ENCODE measurements at places on chromosomes 4 and X.

DNA sequence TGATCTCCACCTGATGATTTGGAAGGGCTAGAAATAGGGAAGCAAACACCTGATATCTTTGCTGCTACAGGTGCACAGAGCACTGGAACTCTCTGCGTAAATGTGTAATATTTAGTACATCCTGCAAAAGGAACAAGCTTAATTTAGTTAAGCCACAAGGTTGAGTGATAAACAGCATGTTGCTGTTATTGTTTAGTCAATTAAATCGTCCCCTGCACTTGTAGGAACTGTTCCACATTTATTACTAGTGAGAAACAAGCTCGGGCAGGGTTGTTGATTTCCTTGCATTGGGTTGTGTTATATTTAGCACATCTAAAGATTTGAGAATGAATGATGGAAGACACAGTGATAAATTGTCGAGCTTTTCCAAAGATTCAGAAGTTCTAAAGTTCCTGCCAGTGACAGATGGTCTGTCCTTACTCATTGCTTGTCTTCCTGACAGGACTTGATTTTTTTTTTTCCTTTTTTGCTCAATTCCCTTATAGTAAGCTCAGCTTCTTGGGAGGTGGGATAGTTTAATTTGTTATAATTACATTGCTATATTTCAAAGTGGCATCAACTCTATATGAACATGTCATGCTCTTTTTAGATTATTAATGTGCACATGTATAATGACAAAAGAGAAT lies 627.0 kb upstream of the ATOH1 start:
- no peak for DNase-seq

GRCh38 chr4:160370046-160370445 lies 1267.2 kb downstream of the RAPGEF2 start:
- DNase-seq = no peak

DNA sequence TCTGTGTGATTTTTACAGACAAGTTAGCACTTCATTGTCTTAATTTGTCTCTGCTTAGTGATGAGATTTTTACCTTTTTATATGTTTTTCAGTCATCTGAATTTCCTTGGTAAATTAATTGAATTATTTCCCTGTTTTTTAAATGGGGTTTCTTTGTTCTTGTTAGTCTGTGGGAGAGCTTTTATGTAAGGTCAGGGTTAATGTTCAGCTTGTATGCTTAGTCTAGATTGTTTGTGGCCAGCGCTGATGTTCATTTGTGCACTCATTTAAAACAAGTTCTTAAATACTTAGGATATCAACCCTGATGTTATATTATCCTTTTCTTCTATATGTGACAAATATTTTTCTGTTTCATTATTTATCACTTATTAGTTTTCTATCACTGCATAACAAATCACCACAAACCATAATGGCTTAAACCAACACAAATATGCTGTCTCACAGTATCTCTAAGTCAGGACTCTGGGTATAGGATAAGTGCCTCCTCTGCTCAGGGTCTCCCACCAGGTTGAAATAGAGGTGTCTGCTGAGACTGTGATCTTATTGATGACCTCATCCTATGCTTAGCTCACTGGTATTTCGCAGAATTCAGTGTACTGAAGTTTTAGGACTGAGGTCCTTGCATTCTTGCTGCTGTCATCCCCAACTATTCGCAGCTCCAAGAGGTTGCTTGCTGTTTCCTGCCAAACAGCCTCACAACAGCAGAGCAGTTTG lies 53.2 kb downstream of the ATP10D start:
- no peak for DNase-seq

- no peak for DNase-seq
Observed at GRCh38 chr4:140095694-140096482, 58.1 kb downstream of the MAML3 start.

DNA sequence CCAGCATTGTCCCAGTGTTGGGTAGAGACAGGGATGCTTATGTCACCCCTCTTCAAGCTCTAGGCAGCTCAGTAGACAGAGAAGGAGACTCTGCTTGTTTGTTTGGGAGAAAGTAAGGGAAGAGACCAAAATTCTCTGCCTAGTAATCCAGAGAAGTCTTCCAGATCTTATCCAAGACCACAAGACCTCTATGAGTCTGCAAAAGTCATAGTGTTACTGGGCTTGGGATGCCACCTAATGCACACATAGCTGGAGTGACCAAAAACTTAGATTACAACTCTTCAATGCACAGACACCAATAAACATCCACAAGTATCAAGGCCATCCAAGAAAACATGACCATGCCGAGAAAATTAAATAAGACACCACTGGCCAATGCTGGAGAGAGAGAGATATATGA lies 205.5 kb downstream of the UNC5C start:
- no peak for DNase-seq

DNA sequence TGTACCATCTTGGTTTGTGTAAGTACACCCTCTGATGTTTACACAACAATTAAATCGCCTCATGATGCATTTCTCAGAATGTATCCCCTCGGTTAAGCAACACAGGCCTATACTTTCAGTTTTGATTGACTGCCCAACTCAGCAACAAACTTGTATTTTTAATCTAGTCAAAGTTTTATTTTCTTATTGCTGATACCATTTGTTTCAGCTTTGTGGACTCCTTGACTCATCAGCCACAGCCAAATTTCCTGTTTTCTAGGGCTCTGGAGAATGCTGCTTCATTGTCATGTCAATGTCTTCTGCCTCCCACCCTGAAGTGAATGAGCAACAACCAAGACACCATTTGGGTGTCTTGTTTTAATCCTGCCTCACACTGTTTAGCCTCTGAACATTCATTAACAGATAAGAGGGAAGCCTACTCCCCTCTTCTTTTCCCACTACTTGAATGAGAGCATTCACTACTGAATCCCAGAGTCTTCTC lies 14.0 kb downstream of the BBS12 start:
- DNase-seq = no peak

- no peak for DNase-seq
Observed at GRCh38 chrX:153885208-153885787, 675 bp downstream of the L1CAM start.

GRCh38 chrX:74343343-74344279 lies 39.6 kb downstream of the ZCCHC13 start:
- peak; percentile 25 for DNase-seq

DNA sequence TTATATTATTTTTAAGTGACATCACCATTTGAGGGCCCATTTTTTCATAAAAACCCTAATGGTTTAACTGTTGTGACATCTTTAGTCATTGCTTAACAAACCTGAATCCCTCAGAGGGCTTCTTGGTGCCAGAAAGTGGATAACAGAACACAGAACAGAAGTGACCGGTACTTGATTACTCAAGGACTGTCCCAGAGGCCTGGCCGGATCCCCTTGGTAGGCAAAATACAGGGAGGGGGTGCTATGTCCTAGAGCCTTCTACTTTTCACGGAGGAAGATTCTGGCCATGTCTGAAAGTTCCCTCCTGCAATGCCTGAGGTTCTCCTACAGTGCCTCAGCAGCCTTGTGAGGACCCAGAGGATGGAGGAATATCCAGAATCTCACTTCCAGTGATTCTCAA lies 94.3 kb upstream of the DCLK2 start:
- no peak for DNase-seq

- no peak for DNase-seq
Observed at GRCh38 chr4:16667464-16667863, 231.0 kb downstream of the LDB2 start.

DNA sequence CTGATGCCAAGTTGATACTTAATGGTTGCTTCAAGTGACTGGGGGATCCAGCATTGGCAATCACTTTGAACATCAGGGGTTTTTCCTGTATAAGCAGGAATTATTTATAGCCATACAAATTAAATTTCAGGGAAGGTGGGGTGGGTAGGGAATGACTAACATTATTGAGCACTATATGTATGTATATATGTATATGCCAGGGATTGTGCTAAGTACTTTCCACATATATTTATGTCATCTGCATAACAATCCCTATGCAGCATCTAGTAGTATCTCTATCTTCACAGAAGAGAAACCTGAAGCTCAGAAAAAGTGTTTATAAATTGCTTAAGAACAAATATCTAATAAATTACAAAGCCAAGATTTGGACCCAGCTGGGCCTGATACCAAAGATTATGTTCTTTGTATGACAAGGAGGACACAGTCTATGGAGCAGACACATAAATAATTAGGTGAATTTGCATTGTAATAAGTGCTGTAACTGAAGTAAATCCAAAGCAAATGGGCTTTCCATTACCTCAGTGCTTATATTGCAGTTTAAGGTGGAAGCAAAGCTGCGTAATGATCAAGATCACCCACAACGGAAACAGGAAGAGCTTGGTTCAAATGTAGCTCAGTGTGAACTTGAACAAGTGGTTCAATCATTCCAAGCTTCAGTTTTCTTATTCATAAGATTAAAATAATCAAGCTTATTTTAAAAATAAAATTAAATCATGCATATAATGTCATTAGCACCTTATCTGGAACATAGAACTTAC lies 18.9 kb upstream of the RASGEF1B start:
- no peak for DNase-seq

DNA sequence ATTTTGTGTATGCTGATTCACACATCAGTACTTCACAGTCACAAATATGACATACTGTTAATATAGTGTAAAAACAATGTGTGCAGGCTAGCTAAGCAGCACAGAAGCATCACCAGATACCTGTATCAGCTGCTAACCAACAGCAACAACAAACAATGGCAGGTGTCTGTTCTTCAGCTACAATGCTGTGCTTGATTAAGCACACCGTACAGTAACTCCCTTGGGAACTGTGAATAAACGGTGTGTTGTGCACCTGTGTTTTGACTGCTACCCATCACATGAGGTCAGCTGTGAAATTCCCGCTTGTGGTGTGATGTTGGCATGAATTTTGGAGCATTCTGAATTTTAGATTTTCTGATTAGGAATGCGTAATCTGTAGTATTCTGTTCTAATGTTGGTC lies 379.7 kb upstream of the FAT1 start:
- DNase-seq = no peak

- DNase-seq = no peak
Observed at GRCh38 chr4:26034849-26035248, 120.8 kb downstream of the SMIM20 start.

- no peak for DNase-seq
Observed at GRCh38 chrX:106726485-106727437, at the start of gene RNF128. Gene RNF128 (plus strand): TSS chrX:106726701. CDS start chrX:106726914, 213 bp downstream.

DNA sequence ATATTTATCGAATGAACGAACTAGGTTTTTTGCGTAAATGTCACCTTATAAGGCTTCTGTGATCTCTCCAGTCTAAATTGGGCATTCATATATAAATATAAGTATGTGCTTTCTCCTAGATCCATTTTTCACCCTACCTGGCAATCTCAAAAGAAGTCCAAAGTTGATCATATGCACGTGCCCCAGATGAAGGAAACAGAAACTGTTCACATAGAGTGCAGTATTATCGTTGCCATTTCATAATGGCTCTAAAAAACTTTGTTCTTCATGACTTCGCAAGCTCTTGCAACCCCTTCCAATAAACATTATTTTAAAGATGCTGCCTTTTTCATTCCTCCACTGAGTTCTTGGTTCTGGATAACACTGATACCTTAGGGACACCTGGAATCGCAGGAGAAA lies 708 bp downstream of the INTS12 start:
- DNase-seq = no peak

DNA sequence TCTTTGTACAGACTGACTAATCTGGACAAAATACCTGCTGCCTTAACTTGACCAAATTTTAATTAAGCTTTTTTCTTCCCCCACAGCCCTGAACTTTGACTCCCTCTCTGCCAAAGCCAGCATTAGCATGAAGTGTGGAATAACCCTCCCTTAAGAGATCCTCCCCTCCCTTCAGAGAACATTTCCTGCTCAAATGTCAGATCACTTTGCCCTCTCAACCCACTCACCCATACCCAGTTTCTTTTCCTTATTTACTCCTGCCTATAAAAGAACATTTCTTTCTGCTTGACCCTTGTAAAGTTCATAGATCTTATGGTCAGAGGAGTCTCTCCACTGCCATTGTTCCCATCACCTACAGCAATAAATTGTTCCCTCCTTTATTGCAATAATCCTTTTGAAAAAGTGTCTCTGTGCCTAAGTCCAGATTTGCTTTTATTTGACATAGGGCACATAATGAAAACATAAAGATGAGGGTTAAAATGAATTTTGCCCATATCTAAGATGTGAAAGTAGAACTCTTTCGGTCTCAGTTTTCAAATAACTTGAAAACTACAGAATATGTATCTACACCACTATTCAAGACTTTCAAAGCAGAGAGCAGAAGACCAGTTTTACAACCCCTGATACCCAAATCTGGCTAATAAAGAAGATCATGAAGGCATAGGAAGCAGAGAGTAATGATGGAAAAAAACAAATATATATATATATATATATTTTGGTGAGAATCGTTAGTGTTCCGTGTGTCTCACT lies 289.7 kb upstream of the ANXA10 start:
- DNase-seq = no peak

DNA sequence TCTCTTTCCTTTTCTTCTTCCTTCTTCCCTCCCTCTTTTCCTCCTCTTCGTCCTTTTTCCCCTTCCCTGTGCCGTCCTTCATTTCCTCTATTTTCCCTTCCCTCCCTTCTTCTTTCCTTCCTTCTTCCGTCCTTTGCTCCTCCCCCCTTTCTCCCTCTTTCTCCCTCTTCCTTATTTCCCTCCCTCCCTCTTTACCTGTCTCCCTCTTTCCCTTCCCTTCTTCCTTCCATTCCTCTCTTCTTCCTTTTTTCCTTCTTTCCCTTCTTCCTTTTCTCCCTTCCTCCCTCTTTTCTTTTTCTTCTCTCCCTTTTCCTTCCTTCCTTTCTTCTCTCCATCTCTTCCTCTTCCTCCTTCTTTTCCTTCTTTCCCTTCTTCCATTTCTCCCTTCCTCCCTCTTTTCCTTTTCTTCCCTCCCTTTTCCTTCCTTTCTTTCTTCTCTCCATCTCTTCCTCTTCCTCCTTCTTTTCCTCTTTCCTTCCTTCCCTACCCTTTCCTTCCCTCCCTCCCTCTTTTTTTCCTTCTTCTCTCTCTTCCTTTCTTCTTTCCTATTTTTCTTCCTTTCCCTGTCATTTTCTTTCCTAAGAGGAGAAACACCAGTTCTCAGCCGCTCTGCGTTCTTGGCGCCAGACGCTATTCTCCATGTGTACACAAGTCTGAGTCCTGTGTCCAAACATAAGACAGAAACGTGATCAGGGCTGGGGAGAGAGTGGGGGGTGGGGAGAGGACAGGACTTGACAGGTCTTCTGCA lies 597.1 kb downstream of the MID1IP1 start:
- no peak for DNase-seq

DNA sequence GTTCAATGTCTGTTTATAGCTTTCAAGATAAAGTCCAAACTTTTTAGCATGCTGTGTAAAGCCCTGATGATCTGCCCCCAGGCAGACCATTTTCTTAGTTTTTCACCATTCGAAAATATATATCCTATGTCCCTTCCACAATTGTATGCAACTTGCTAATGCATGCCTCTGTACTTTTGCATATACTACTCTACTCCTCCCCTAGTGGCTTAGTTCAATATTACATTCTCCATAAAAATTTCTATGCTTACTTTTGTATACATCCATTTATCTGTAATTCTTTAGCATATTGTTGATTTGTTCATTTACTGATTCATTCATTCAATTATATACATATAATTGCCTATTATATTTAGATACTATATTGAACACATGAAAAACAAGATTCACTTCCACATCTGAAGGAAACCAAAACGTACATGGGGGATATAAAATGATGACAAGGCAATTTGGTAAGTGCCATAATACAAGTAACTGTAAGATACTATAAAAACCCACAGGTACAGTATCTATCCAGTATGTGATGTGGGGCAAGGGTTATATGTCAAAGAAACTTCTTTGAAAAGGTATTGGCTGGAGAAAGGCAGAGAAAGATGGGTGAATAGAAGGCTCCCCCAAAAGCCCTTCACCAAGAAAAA lies 902.5 kb downstream of the FAM133A start:
- no peak for DNase-seq

GRCh38 chrX:45743081-45743533 lies 542.4 kb upstream of the DIPK2B start:
- DNase-seq = no peak
